ENCODE measurements at places on chromosomes 1 and 21.

- DNase-seq: no peak
Observed at GRCh38 chr1:224624432-224624831, 8.3 kb downstream of the CNIH3 start.

GRCh38 chr21:45086337-45086958 is 12.1 kb downstream of the ADARB1 start:
- DNase-seq: no peak

- no peak for DNase-seq
Observed at GRCh38 chr1:62335656-62336055, 16.4 kb upstream of the KANK4 start.

DNA sequence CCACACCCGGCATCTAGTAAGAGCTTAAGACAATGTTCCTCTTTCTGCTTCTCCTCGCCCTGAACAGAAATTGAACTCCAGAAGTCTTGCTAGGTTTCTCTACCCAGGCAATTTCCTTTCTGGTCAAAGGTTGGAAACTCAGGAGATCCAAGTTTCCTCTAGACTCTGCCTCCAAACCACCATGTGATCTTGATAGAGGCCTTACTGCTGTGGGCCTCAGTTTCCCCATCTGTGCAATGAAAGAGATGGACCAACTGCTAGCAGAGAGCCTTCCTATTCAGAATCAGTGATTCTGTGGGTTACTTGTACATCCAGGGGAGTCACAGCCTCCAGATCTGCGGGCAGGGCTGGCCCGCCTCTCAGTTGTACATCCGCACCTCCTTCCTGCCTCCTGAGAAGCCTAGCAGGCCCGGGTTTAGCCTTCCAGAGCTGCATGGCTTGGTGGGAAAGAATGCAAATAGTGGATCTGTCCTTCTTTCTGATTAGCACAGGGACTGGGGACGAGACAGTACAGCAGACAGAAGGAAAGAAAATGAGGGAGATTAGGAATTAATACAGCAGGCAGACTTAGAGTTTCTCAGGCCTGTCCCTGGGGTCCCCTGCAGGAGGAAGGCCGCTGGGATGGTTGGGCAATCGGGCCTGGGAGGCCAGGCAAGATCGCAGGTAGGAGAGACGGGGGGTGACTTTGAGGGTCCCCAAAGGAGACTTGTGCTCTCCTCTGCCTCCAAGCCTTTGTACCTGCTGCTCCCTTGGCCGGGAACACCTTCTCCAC is 83.9 kb downstream of the PAX7 start:
- no peak for DNase-seq

DNA sequence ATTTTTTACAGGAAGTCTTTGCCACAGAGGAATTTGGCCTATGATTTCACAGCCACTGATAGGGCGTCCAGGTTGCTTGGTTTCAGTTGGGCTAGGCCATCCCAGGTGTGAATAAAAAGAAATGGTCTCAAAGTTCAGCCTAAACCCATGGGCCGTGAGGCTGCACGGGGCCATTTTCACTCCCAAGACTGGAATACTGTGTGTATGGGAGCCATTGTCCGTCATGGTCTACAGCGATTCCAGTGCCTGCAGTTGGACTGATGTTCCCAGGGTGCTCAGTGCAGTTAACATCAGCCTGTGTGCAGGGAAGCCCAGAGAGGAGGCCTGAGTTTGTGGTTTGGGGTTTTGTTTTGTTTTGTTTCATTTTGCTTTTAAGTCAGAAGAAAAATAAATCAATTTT is 133.2 kb downstream of the ADSS2 start:
- DNase-seq: no peak

DNA sequence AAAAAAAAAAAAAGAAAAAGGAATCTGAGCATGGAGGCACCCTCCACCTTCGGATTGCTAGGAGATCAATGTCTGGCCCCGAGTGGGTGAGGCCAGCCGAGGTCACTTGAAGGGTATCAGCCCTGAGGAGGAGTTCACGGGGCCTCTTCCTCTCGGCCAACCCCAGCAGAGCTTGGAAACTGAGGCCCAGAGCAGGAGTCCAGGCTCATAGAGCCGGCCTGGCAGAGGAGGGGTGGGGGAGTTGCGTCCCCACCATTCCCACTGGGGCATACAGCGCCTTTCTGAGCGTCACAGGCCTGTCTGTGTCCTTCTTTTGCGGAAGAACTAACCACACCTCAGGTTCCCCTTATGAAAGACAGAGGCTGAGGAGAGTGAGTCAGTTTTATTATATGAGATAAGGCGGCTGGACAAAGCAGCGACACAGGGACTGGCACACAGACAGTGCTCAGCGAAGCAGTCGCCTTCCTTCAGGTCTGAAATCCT is 17.1 kb upstream of the EPHA2 start:
- peak; percentile 82 for DNase-seq

GRCh38 chr1:156998840-156999500 is 46.6 kb downstream of the ARHGEF11 start:
- no peak for DNase-seq

All from epithelial cell of esophagus (primary cell).